ENCODE measurements at places on chromosomes 12 and 14.

- DNase-seq = no peak
Measured at GRCh38 chr12:119072440-119072839, 91.1 kb downstream of the SRRM4 start.

DNA sequence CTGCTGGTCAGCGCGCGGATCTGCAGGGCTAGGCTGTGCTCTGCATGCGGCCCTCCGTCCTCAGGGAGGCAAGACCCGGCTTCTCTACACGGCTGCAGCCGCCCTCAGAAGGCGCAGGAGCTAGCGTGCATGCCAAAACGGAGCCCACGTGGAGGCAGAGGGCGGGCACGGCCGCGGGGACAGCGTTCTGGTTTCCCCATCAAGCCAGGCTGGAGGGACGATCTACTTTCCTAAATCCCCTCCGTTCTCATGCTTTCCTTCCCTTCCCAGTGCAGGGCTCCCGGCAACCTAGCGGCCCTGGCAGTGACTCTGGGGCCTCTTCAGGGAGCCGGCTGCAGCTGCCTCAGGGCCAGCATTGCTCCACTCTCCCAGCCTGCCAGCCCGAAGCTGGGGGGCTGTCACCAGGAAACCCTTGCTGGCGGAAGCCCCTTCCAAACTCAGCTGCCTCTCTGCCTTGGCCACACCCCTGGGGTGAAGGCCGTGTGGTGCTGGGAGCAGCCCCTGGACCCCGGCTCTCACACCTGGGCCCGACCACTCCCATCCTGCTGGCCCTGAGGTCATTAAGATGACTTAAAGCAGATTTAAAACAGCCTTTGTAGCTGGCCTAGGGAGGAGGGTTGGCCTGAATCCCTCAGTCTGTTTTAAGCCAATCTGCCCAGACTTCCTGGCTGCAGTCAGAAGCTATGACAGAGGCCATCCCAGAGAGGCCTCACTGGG is 9.2 kb upstream of the GOLGA3 start:
- no peak for DNase-seq

- no peak for DNase-seq
Measured at GRCh38 chr14:89015016-89015415, 190.6 kb downstream of the TTC8 start.

GRCh38 chr12:126811391-126811790 is 1455.6 kb upstream of the TMEM132C start:
- no peak for DNase-seq

GRCh38 chr12:104534162-104534856 is 77.6 kb downstream of the CHST11 start:
- no peak for DNase-seq

DNA sequence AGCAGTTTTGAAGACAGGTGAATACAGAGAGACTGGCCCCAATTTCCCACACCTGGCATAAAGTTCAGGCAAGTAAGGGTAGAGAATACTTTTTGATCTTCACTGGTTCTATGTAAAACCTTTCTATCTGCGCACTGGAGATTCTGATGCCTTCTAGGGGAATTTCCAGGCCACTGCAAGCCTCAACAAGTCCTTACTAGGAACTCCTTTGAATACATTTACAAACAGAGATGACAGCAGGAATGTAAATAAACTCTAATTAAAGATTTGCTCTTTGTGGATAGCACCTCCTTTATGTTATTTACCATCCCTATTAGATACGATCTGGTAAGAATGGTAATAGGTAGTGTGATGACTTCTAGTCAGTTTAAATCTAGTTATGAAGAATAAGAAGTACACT is 69.2 kb downstream of the NTN4 start:
- no peak for DNase-seq

GRCh38 chr12:26150736-26151450 is 26.1 kb upstream of the BHLHE41 start:
- DNase-seq = no peak

DNA sequence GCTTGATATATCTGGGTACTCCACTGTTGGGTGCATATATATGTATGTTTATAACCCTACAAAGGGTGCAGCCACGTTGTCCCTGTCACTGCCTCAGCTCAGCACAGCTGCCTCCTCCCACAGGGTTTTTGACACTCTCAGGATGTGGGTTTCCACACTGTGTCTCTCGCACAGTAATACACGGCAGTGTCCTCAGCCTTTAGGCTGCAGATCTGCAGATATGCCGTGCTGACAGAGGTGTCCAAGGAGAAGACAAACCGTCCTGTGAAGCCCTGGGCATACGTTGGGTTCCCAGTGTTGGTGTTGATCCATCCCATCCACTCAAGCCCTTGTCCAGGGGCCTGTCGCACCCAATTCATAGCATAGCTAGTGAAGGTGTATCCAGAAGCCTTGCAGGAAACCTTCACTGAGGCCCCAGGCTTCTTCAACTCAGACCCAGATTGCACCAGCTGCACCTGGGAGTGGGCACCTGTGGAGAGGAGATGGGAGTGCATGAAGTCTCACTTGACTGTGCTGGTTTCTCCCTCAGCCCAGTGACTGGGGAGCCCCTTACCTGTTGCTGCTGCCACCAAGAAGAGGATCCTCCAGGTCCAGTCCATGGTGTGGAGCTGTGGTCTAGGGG is 498.7 kb downstream of the TMEM121 start:
- no peak for DNase-seq

- DNase-seq = no peak
Measured at GRCh38 chr12:95976416-95976832, 19.7 kb downstream of the HAL start.

GRCh38 chr12:74794522-74794921 is 256.9 kb downstream of the ATXN7L3B start:
- no peak for DNase-seq

GRCh38 chr12:79086541-79087296 is 222.1 kb downstream of the SYT1 start:
- DNase-seq = no peak

DNA sequence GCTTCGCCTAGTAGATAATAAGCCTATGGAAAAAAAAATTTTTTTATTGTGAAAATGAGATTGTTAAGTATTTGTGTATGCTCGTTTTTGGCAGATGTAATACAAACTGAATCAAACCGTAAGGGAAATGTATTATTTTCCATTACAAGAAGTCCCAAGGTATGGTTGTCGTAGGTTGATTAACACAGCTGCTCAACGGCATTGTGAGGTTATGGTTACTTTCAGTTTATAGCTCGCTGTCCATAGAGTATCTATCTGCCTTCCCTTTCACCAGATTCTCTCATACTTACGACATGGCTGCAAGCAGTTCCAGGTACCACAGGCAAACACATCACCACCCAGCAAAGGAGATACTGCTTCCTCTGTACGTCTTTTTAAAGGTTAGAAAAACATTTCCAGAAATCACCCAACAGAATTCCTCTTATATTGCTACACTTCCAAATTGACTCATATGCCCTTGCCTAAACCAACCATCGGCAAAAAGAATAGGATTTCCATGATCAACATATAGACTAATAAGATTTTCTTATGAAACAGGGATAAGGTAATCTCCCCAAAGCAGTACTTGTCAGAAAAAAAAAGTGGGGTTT is 338.6 kb downstream of the SYT1 start:
- DNase-seq = no peak

- no peak for DNase-seq
Measured at GRCh38 chr14:33793398-33794110, 157.3 kb downstream of the EGLN3 start.

- DNase-seq = no peak
Measured at GRCh38 chr12:27304856-27305255, 27.8 kb upstream of the BMAL2 start.

GRCh38 chr14:35133542-35134328 is 11.4 kb downstream of the PRORP start:
- no peak for DNase-seq

DNA sequence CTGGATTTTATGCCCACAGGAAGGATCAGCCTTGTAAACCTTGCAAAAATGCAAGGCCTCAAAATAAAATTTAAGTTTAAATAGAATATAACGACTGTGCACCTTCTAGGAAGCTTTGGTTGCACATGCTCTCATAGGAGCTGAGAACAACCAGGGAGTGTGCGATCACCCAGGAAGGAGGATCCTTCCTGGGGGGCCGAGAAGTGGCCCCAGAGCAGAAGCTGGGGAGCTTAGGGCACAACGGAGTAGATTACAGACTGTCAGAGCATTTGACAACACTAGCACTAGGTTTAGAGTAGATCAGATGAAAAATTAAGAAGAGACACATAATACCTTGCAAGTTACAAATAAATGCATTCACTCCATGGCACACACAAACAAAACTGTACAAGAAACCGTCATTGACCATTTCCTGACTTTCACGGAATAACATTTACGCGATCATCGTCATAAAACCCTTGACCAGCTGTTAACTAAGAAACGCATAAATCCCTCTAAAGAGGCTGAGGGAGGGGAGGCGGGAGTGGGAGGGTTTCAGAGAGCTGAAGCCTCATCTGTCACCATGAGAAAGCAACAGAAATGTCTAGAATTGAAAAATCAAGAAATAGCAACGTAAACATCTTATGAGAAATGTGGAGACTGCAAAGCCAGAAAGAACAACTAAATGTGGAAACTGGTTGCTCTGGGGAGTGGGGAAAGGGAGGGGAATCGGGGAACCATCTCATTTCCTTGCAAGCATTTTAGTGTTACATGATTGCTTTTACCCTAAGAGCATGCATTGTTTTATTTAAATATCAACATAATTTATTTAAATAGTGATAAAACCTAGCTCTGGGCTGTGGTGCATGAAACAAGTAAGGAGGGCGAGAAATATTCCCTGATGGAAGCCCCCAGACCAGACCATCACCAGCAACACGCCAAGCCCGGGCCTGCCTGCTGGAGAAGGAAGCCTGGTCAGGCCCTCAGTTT is 13.1 kb upstream of the CCDC85C start:
- no peak for DNase-seq

DNA sequence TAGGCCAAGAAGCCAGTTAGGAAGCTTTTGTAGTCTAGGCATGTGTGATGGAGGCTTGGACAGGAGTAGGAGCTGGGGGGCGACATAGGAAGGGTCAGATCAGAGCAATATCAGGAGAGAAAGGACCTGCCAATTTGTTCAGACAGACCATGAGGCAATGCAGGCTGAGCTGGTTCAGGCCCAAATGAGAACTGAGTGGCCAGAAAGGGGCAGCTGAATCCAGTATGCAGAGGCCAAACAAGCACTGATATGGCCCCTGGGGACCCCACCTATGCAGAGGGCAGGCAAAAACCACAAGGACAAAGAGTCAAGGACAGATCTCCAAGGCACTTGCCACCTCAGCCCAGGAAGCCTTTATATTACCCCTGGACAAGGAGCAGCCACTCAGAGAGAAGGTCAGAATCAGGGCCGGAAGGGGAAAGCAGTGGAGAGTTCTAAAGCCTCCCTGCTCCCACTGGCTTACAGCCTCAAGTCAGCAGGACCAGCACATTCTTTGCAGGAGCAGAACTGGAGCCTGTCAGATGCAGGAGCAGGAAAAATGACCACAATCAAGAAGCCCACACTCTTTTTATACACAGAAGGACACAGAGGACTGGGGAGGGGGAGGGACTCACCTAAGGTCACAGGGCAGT is 37.2 kb downstream of the CLMN start:
- DNase-seq = no peak

DNA sequence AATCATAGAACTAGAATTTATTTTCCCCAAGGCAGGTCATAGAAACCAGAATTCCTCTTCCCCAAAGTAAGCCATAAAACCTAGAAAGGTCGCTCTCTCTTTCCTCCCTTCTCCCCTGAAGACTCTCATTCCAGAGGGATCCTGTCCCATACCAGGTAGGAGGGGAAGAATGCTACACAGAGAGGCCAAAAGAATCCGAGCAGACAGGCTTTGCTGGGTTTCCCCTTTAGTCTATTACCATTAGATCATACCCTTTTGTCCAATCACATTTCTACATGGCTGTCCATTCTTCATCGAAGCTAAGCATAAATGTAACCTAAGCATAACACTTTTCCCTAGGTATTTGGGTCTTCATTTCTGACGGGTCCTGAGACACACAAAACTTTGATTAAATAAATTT is 204.5 kb downstream of the SPTSSA start:
- DNase-seq = no peak

DNA sequence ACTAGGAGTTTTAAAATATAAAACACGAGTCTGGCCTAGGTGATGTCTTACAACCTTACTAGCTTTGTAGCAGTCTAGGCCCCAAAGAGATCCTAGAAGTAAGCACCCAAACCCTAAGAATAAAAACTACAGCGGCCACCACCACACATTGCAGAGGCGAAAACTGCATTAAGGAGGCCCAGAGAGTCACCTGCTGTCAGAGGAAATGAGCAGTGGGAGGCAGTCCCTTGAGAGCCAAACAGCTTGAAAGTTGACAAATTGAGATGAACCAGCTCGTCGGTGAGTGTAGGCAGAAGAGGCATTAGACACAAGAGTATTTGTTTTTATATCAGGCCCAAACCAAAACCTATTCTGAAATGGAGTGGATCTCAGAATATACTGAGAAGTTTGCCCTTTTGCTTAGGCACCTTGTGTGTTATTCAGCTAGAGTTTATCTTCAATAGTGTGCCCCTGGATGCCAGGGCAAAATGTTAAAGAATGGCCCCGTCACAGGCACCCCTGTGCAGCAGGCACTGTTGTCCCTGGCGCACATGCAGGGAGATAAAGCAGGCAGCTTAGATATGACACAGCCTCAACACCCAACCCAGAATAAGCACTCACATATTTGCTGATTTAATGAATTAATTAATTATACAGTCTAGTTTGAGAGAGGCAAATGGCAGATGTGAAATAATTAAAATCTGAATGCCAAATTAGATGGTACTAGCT is 56.7 kb downstream of the TTC7B start:
- DNase-seq = no peak

DNA sequence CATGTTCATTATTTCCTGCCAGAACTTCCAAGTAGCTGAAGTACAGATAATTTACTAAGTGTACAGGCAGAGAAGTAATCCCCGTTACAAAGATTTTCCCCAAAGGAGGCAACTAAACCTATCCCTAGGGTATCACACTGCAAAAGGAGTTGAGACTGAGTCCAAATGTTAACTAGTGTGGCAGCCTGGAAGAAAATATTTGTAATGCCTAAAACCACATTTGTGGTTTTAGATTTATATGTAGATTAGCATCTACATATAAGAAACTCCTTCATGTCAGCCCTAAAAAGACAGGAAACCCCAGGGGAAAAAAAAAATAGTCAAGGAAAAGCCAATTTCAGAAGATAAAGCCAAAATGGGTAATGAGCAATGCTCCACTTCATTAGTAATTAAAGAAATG is 1.4 kb upstream of the RNASE12 start:
- no peak for DNase-seq

DNA sequence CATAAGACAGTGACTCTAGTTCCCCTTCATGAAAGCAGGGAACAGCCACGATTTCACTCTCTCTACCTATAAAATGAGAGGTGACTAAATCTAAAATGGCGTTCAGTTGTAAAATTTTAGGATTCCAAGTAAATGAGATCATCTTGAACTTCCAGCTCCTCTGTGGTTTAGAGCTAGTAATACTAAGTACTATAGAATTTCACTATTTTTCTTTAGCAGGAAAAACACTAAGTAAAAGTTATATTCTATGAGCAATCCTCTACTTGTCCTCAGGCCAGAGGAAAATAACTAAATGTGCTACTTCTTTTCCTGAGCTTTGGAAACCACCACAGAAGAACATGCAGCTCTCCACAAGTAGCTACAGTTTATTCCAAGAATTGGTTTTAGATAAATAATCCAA is 55.6 kb downstream of the NIN start:
- DNase-seq = no peak

Measured in GDM1 (cell line).